ENCODE measurements at places on chromosomes 13 and 19. TPM values are rescaled to one million over a fixed set of nuclear protein-coding genes. Genes with fewer than 3 reads are reported as not detected.

Gene FBN3
- not detected for total RNA-seq

Gene DLL3
- not detected for total RNA-seq

Gene RPL18
- total RNA-seq: 900 TPM

Gene DNAAF3
- not detected for total RNA-seq

Gene LILRA5
- total RNA-seq: 5.5 TPM

Gene CALR3
- total RNA-seq: not detected

Gene UFM1
- 70.2 TPM for total RNA-seq

Gene KLHL1
- total RNA-seq: not detected

Gene ZNF575
- 1.7 TPM for total RNA-seq

Gene PTPRH
- total RNA-seq: 1.9 TPM

Gene IZUMO4
- total RNA-seq: 1.6 TPM

Gene ADGRE3
- total RNA-seq: 0.63 TPM

Gene HTR2A
- total RNA-seq: 10.8 TPM

Gene NTF4
- not detected for total RNA-seq

Gene PSG3
- not detected for total RNA-seq

Gene RNF17
- not detected for total RNA-seq

Gene ZNF682
- total RNA-seq: 7.5 TPM

Gene VSTM2B
- not detected for total RNA-seq

Gene ZNF578
- total RNA-seq: 3.8 TPM

Gene MBD3L2
- total RNA-seq: not detected

Gene NEK5
- 0.58 TPM for total RNA-seq

Gene ELSPBP1
- not detected for total RNA-seq

Gene RCBTB2
- total RNA-seq: 25.7 TPM

Gene ZNF441
- 9.5 TPM for total RNA-seq

Gene ZSCAN22
- 2.2 TPM for total RNA-seq

Gene LILRA1
- total RNA-seq: 2.0 TPM

Gene INSL3
- total RNA-seq: not detected

Gene ACP7
- total RNA-seq: not detected

Gene LILRB1
- total RNA-seq: 21.3 TPM

Gene IGFL2
- total RNA-seq: 0.36 TPM

Gene TLE6
- total RNA-seq: 0.65 TPM

Gene ZNF587
- 24.9 TPM for total RNA-seq

Gene GALP
- not detected for total RNA-seq

Gene ZSCAN4
- not detected for total RNA-seq

Gene PLPPR2
- total RNA-seq: 37.4 TPM

Gene SHISA2
- 0.19 TPM for total RNA-seq

Gene KLK7
- total RNA-seq: not detected

Gene ZNF566
- 16.5 TPM for total RNA-seq

Gene LCP1
- total RNA-seq: 76.5 TPM

Gene INAFM1
- 48.0 TPM for total RNA-seq

Gene TNFSF11
- total RNA-seq: not detected

Gene PABPC3
- 0.15 TPM for total RNA-seq

Gene NLRP9
- total RNA-seq: not detected

Gene WASF3
- 27.1 TPM for total RNA-seq

Gene PTGER1
- total RNA-seq: 2.3 TPM

Gene C1QTNF9
- total RNA-seq: 0.99 TPM

Gene ZNF569
- total RNA-seq: 5.4 TPM

Gene SHISA7
- not detected for total RNA-seq

Gene RAB3D
- total RNA-seq: 26.7 TPM

Gene LILRB2
- 22.7 TPM for total RNA-seq

Gene ZNF586
- total RNA-seq: 9.8 TPM

Gene OR10H1
- 0.10 TPM for total RNA-seq

Gene KIRREL2
- total RNA-seq: not detected

Gene LRRC8E
- total RNA-seq: not detected

Gene RASIP1
- total RNA-seq: 31.2 TPM

Gene ITGBL1
- total RNA-seq: 110 TPM

Gene F10
- total RNA-seq: 6.5 TPM

Measured in aorta (tissue), 5 donors.